ENCODE measurements at places on chromosomes 1 and 21.

DNA sequence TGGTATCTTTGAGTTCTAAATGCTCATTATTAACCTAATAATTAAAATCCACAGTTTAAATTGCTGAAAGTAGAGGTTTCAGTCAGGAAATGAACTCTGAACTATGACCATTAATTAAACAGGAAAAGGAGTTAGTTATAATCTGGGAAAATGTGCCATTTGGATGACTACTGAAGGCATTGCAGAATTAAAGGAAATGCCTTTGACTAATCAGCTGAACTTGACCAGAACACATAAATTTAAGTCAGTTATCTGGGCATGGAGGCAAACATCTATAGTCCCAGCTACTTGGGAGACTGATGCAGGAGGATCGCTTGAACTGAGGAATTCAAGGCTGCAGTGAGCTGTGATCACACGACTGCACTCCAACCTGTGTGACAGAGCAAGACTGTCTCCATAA lies 31.9 kb downstream of the SLC44A5 start:
- DNase-seq: no peak

GRCh38 chr1:33392206-33392605 lies 38.7 kb downstream of the PHC2 start:
- DNase-seq: no peak

- DNase-seq: no peak
These were observed 1.5 kb upstream of the PMVK start for GRCh38 chr1:154937988-154938386.

DNA sequence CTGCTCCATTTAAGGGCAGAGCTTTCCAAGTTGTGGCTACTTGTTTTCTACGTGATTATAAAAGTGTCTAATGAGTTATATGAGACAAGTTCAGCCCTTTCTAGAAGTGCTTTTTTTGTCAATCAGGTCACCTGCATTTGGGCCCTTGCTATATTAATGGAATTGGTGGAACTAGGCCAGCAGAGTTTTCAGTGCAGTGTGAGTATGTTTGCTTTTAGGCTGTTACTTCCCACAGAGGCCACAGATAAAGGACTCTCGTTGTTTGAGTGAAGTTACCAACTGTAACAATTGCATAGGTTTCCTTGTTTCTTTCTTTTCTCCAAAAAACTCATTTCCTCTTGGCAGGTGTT lies 10.9 kb downstream of the SMAP2 start:
- DNase-seq: no peak

DNA sequence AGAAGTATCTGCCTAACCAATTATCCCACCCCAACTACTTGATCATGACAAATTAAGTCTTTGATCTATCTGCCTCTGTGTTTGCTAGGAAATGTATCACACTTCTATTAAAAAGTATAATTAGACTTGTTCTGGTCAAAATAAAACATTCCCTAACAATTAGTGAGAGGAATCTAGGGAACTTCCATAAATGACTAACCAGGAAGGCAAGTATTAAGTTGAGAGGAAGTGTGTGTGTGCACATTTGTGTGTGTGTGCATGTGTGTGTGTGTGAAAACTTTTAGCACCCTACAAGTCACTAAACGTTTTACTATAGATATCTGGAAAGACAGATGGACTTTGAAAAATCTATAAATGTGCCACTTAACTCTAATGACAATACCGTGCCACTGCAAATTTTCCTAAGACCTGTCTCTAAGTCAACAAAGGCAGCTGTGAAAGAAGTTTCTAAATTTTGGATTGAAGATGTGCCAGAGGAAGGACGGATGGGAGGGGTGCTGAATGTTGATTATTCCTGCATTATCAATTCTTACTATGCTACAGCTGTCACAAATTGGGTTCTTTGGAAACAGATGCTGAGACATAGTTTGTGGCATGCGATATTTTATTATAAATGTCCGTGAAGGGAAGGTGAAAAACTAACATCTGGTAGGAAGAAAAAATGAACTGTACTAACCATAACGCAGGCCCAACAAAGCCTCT lies 567.1 kb downstream of the PTPRC start:
- DNase-seq: no peak

DNA sequence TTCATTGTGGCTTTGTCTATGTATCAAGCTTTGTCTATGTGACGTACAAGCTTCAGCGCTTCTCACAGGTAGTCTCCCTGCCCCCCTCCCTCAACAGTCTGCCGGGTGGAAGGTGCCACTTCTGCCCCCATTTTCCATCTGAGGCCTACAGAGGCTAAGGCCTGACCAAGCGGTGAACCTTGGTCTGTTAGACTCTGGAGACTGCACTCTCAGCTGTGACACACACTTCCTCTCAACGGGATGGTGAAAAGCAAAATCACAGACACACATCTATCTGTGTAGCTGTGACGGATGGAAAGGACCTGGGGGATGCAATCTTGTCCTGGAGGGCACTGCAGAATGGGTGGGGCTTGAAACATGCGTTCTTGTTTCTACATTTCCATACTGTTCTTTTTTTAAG lies 152.9 kb upstream of the EDN2 start:
- DNase-seq: no peak

DNA sequence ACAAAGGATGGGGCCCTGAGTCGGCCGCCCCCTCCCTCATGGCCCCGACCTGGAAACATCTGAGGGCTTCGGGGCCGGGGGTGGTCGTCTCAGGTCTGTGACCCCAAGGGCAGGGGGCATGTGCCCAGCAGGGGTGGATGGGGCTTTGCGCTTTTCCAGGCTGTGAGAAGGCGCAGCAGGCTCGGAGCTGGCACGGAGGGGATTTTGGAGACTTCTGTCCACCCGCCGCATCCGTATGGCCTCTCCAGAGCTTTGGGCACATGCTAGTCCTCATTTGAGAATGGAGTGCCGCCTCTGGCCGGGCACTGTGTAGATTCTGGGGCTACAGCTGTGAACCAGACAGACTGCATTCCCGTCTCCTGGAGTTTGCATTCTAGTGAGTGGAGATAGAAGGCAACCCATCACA lies 66.1 kb upstream of the WNT4 start:
- no peak for DNase-seq

DNA sequence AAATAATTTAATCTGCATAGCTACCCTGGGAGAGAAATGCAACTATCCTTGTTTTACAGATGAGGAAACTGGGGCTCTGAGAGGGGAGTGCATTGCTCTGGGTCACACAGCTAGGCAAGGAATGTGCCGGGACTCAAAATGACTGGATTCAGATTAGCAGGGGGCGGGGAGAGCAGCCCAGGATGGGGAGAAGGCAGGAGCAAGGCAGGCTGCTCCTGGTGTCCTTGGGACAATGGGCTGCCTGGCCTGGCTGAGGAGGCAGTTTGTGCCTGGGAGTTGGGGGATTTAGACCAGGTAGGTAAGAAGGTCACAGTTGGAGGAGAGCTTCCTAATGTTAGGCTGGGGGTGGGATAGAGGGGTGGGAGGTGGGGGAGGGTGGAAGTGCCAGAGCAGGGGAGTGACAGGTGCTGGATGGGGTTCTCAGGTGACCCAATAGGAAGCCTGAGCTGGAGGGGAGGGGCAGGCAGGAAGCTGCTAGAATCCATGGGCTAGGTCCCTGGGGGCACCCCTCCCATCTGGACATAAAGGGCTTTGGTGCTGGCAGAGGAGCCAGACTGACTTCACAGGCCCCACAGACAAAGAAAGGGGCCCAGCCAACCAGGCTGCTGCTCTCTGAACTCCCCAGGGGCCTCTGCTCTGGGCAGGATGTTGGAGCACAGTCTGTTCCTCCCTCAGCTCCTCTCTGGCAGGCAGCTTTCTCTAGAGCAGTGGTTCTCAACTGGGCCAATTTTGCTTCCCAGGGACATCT lies 29.0 kb downstream of the TRIM62 start:
- no peak for DNase-seq

Data from activated CD4-positive, alpha-beta T cell treated with anti-CD3 and anti-CD28 coated beads for 4 hours (primary cell).